ENCODE measurements at places on chromosomes 13 and 19. TPM values are rescaled to one million over a fixed set of nuclear protein-coding genes. Genes with fewer than 3 reads are reported as not detected.

DNA sequence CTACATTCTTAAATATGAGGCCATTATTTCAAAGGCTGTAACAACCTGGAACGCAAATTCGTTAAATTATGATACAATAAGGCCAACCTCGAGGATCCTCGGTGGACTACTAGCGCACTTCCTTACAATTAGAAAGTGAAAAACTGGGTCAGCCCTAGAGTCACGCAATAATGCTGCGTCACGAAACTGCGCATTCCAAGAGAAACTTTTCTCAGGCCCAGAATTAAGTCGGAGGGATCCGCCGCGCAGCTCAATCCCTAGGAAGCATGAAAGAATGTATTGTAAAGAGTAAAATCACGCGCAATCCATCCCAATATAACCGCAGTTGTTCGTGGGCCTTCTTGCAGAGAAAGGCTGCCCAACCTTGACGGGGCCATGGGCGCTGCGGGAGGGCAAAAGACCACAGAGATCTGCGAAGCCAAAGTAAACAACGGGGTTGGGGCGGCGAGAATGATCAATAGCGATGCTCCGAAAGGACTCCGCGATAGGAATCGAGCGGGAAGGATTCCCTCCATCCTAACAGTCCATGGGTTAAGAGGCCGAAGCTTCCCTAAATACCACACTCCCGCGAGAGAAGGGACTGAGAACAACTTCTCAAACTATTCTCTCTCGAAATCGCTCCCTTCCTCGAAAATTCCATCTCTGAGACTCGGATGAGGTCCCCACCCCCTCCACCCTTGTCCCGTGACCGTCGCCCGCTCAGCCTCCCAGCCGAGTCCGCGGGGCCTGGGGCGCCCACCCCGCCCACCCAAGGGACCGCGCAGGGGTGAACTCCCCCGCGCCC is 564 bp downstream of the SPART start:
- peak; percentile 39 for DNase-seq

DNA sequence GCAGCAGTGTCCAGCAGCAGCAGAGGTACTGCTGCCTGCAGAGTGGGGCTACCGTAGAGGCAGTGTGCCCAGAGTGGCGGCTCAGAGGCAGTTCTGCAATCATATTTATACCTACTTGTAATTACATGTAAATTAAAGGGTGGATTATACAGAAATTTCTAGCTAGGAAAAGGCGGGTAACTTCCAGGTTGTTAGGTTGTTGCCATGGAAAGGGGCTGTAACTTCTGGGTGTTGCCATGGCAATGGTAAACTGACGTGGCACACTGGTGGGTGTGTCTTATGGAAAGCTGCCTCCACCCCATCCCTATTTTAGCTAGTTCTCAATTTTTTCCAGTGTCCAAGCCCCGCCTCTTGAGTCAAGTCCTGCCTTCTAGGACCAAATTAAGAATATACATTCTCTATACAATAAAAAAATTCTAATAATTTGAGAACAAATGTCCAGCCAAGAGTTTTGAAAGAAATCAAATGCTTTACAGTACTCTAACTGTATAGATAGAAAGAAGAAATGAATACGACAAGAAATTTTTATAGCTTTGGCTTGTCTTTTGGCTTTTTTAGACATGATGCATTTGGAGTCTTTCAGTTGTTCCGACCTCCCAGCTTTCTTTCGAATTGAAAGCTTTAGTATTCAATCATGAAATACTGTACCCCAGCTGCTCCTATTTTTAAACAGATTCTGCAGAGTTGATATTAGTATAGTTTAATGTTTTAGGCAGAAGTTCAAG is 816.6 kb downstream of the DIAPH3 start:
- DNase-seq = no peak

- no peak for DNase-seq
Observed at GRCh38 chr19:46728208-46728607, 11.3 kb upstream of the PRKD2 start.

DNA sequence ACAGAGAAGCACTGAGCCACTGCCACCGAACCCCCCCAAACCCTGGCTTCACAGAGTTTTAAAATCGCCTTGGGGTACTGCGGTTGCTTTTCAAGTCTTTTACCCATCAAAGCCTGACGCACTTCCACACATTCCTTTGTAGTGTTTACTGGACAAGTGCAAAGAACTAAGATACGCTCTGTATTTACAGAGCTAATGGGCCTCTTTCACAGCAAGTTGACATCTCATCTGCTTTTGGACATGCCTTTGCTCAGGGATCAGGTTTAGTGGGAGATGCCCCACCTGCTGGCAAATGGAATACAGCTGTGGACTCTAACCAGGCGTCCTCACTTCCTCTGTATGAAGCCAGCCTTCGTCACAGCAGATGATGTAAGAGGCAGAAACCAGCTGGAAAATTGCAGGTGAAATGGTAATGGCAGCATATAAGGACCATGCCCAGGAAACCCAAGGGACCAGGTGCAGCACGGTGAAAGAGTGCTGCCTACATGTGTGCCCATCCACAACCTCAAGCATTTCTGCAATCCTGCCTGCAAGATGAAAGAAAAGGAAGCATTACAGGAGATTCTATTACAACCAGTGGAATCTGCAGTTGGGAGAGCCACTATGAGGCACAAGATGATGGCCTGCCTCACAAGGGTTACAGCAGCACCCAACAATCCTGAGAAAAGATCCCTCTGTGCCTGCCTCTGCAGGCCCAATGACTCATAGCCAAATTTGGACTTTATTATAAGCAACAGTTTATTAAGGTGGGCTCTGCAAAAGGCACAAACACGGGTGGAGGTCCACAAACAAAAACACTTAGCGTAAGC is 34.7 kb downstream of the BRD4 start:
- no peak for DNase-seq

The ANO8 gene
- total RNA-seq = 8.5 TPM

The AP1M2 gene
- total RNA-seq = 0.33 TPM

The KCTD4 gene
- not detected for total RNA-seq
